Gastrocnemius medialis (tissue), 4 donors: ENCODE measurements at places on chromosomes 6 and 20. TPM values are rescaled to one million over a fixed set of nuclear protein-coding genes. Genes with fewer than 3 reads are reported as not detected.

- DNase-seq, result no peak
Observed at GRCh38 chr6:139800837-139801236, 426.4 kb upstream of the CITED2 start.

GRCh38 chr6:169252505-169253189, 999 bp downstream of the THBS2 start:
- no peak for DNase-seq

SDCBP2 gene
- 2.2 TPM for total RNA-seq

GRCh38 chr20:48815537-48815936, 12.3 kb downstream of the PREX1 start:
- DNase-seq, result no peak

- DNase-seq, result no peak
Observed at GRCh38 chr6:3366596-3367413, 90.0 kb downstream of the SLC22A23 start.

DNA sequence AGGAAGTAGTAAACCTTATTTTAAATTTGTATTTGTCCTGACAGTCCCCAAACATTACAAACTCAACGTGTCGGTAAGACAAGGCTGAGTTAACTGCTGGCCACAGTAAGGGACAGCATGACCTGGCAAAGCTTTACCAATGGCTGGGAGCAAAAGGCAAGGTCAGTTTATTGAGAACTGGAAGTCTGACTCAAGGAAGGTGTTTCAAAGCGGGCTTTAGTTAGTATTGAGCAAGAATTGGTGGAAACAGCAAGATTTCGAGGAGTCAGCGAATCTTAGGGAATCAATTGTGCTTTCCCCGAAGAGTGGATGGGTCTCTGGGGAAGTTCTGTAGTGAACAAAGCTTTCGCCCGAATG, 885 bp upstream of the GZF1 start:
- DNase-seq, result no peak

DNA sequence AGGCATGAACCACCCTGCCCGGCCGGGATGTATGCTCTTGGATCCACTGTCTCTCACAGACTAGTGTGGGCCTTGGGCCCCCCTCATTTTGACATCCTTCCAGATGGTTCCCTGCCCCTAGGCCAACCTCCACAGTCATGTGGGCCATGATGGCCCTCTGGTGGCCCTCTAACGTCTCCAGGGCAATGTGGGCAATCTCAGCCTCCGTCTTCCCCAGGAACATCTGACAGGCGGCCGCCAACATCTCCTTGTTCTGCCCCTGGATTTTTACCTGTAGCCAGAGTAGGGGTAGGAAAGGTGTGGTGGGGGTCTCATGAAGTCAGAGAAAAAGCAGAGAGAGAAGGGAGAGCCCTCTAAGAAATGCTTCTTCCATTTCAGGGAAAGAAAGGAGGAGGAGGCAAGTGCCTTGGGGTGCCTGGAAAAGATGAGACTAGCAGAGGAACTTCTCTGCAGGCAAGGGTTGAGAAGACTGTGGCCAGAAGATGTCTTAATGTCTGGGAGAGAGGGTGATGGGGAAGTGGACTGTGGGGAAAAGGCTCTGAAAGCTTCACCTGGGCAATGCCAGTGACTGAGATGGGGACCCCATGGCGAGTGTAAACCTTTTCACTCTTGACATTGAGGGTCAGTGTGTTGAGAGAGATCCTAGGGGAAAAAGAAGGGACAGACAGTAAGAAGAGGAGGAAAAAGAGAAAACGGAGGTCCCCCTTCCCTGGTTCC, 1.3 kb downstream of the FLOT1 start:
- DNase-seq, result no peak
